Peyer's patch (tissue), 4 donors: ENCODE measurements at places on chromosomes 7 and 10.

DNA sequence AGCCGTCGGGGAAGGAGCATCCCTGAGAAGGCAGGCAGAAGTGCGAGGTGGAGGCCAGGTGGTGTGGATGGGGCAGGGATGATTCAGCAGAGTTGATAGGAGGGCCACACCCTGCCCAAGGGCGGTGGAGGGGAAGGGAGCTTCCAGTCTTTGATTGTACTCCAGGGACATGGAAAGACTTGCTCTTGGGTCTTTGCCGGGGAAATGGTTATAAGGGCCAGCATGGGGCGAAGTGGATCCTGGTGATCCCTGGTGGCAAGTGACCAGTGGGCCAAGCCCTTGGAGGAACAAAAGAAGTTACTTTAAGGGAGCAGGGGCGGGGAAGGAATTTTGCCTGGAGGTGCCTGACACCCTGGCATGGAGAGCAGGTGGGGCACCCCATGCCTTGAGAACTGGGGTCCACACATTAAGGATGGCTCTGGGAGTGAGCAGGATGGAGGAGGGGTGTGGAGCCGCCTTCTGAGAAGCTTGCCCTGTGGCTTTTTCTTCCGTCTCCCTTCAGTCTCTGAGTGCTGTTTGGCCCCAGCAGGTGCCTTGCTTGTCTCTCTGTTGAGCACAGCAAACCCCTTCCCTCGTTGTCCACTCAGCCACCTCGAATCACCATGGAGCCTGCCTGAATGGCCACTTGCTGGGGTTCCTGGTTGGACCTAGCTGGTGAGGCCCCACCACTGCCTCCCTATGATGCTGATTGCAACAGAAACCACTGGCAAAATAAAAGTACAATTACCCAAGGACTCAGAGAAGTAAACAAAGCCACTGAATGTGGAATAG lies 83.9 kb downstream of the RAMP3 start:
- no peak for DNase-seq

- no peak for DNase-seq
These were observed 22.5 kb downstream of the ZEB1 start for GRCh38 chr10:31341552-31341951.

GRCh38 chr7:75892634-75893272 lies 13.9 kb downstream of the RHBDD2 start:
- DNase-seq = no peak

GRCh38 chr7:158924956-158925355 lies 68.6 kb downstream of the DYNC2I1 start:
- DNase-seq = no peak

DNA sequence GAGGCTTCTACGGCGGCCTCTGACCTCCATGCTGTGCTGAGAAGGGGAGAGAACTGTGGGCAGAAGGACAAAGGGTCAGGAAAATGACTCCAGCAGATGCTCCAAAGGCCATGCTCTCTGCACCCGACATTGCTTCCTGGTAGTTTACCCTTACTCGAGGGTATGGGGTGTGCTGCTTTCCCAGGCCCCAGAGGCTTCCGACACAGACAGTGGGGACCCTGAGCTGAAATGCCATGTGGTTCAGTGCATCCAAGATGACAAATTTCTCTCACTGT lies 130.9 kb downstream of the PTPN20 start:
- DNase-seq = peak; percentile 18

GRCh38 chr10:118031351-118032075 lies 15.2 kb downstream of the RAB11FIP2 start:
- DNase-seq = no peak

DNA sequence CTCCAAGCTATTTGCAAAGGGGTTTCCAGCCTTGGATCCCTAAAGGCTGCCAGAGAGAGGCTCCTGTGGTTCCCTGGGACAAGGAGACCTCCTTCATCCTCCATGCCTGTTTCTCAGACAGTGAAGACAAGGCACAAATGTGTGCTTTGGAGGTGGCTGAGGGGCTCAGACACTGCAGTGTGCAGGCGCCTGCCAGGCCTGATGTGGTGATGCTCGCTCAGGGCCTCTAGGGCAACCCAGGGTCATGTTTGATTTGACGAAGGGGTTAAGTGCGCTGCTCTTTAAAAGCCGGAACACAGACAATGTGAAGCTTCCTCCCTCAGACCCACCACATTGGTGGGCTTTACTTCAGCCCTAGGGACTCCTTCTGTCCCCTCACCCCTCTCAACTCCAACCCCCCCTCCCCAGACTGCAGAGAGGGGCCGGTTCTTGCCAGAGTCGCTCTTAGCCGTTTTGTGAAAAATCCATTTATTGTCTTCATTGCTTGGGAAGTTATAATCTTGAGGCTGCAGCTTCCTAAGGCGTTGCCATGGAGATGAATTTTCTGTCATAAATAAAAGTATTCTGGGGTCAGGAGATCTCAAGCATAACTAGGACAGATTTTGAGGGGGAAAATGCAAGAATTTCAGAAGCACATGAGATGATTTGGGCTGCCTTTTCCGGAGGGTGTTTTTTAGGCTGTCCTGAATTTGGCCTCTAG lies 35.8 kb downstream of the PDGFA start:
- DNase-seq = no peak

- DNase-seq = peak; percentile 76
These were observed 164.4 kb downstream of the GLRX3 start for GRCh38 chr10:130300608-130301020.

DNA sequence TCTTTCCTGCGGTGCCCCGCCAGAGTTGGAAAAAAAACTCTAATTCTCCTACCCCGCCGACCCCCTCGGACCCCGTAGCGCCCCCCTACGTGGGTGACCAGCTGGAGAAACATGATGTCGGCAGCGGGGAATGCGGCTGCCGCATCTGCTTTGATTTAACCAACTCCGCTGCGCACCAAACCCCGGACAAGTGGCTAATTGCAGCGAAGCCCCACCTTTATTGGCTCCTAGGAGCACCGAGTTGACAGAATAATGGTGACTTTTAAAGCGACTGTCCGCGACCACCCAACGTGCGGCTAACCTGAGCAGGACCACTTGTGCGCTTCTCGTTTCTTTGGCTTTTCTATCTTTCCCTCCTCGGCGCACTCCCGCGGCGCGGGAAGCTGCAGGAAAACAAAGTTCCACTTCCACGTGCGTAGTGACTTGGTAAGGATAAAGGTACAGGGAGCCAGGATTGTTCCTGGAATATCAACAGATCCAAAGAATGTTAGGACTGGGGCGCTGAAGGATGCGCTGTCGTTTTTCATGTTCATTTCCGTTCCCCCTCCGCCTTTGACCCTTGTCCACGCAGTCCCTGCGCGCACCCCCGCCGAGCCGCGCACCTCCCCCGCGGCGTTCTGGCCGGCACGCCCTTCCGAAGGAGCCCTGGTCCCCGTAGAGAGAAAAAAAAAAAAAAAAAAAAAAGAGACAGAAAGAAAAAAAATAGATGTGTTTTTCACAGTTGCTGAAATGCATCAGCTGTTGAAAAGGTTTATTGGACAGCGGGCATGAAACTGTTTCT lies 1.4 kb downstream of the WNT16 start:
- no peak for DNase-seq

- DNase-seq = no peak
These were observed 315.8 kb upstream of the POM121L12 start for GRCh38 chr7:52719677-52720076.

GRCh38 chr10:2414039-2414438 lies 653.3 kb upstream of the PFKP start:
- no peak for DNase-seq

- DNase-seq = no peak
These were observed 70.0 kb downstream of the WAPL start for GRCh38 chr10:86451604-86451960.

GRCh38 chr10:51985336-51985735 lies 285.9 kb upstream of the CSTF2T start:
- no peak for DNase-seq

- no peak for DNase-seq
These were observed 106.7 kb downstream of the ITGB1 start for GRCh38 chr10:32851301-32851700.

- no peak for DNase-seq
These were observed 348.7 kb upstream of the SEMA3C start for GRCh38 chr7:81267508-81267907.

GRCh38 chr7:89618274-89618673 lies 536.0 kb upstream of the STEAP1 start:
- DNase-seq = no peak

GRCh38 chr10:6347391-6347951 lies 144.7 kb downstream of the PFKFB3 start:
- no peak for DNase-seq

GRCh38 chr10:89373916-89374711 lies 3.7 kb upstream of the IFIT1B start:
- DNase-seq = peak; percentile 33

- no peak for DNase-seq
These were observed 575.0 kb upstream of the LRRTM3 start for GRCh38 chr10:66350622-66351399.

- no peak for DNase-seq
These were observed 1.2 kb downstream of the TRDMT1 start for GRCh38 chr10:17200001-17200911.

- no peak for DNase-seq
These were observed 396.7 kb downstream of the EXOC4 start for GRCh38 chr7:133649593-133649992.

DNA sequence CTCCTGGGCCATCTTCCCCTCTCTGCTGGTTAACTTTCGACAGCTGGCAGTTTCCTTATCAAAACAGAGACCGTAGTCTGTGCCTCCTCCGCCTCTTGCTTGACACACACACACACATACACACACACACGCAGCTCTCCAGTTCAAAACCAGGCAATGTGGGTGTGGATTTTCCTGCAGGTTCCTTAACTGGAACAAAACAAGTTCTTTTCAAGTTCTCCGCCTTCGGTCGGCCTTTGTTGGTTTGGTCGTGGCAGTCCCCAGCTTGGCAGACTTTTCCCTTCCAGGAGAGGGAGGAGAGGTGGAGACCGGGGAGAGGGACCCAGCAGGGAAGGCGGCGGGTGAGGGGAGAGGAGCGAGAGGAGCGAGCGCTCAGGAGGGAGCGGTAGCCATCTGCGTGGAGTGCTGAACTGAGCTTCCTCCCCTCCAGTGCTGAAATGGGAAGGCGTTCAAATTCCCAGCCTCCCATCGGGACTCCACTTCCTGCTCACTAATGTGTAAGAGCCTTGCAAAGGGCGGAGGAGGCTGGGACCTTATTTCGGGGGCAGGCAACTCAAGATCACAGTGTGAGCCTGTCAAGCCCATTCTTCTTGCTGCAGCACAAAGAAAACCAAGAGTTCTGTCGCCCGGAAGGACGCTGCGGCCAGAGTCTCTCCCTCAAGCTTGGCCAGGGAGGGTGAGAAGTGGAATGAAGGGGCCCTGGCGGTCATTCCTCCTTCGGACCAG lies 120.6 kb downstream of the PRPF18 start:
- peak; percentile 65 for DNase-seq

GRCh38 chr10:24393201-24393600 lies 184.3 kb downstream of the KIAA1217 start:
- DNase-seq = no peak

- DNase-seq = no peak
These were observed 616.4 kb downstream of the SDK1 start for GRCh38 chr7:3917436-3917835.

DNA sequence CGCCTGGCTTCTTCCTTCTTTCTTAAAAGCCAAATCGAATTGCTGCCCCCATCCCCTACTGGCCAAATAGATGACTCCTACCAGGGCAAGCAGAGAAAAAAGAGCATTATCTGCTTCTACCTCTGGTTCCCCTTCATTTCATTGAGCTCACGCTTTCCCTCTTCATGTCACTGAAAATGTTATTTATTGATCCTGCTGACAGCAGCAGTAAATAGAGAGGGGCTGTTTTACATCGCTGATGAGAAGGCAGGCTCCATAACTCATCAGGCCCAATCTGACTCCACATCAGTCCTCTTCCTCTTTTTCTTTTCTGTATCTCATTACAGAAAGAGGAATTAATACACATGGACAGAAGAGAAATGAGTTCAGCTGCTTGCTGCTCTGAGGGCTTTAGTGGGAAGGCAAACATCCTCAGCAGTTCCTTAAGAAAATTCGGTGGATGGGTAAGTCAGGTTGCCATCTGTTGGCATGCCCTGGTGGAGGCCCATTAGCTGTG lies 904.1 kb downstream of the KCNMA1 start:
- DNase-seq = no peak

DNA sequence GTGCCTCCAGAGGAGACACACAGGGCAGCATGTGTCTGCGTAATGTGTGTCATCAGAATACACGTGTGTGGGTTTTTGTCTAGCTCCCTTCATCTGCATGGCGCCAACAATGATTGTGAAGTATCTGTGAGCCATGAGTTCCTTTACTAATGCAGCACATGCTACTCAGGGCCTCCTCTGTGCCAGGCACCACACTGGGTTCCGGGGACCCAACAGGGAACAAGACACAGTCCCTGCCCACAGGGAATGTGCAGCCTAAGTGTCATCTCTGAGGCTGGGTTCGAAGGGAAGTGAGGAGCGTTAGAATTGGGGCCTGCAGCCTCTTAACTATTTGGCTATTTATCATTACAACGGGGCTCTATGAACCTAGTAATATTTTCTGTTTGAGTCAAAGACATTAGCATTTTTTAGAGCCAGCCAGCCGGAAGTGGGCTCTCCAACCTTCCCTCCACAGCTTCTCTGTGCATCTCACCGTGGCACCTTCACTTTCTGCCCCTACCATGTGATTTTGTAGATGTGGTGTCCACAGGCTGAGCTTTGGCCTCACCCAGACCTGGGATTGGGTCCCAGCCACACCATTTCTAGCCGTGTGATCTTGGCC lies 43.9 kb upstream of the SRGN start:
- DNase-seq = peak; percentile 69

GRCh38 chr10:109159351-109159750 lies 764.0 kb downstream of the XPNPEP1 start:
- DNase-seq = no peak

- no peak for DNase-seq
These were observed 122.0 kb downstream of the PLCE1 start for GRCh38 chr10:94115725-94116124.

GRCh38 chr10:84292502-84292901 lies 35.9 kb upstream of the CCSER2 start:
- no peak for DNase-seq

- no peak for DNase-seq
These were observed 116.8 kb downstream of the ARID5B start for GRCh38 chr10:62018131-62018911.

- DNase-seq = no peak
These were observed 307.0 kb downstream of the PTPRN2 start for GRCh38 chr7:158280448-158281144.
